ENCODE measurements at places on chromosomes 4 and X. TPM values are rescaled to one million over a fixed set of nuclear protein-coding genes. Genes with fewer than 3 reads are reported as not detected.

Gene FAT4
- not detected for total RNA-seq

Gene PDGFC
- not detected for total RNA-seq

Gene RRH
- 0.32 TPM for total RNA-seq

Gene STOX2
- not detected for total RNA-seq

Gene ANXA10
- total RNA-seq, result not detected

Gene FRG2
- 0.11 TPM for total RNA-seq

GRCh38 chr4:133624744-133625143, 475.6 kb downstream of the PCDH10 start:
- DNase-seq, result no peak

DNA sequence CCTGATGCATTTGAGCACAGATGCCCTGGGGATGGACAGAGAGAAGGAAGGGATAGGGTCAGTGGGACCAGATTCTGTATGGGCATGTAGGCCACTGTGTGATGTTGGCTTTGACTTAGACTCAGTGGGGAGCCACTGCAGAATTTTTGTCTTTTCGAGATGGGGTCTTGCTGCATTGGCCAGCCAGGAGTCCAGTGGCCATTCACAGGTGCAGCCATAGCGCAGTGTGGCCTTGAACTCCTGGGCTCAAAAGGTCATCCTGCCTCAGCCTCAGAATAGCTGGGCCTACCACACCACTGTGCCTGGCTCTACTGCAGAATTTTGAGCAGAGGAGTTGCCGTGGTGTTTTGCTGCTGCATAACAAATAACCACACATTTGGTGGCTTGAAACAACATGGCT, 22.8 kb downstream of the TBC1D14 start:
- no peak for DNase-seq

DNA sequence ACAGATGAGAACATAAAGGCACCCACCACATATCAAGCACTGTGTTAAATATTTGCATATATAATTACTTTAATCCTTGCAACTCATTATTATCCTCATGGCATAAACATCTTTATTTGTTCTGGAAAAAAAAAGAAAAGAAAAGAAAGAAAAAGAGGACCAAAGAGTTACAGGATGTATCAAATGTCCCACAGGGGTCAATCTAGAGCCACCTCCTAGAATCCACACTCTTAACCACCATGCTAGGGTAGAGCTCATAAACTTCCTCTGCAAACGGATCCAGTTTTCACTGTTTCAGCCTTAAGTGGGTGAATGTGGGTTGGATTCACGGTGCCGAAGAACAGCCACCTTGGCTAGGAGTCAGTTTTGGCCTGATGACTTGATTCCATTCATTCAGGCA, 171.1 kb upstream of the PPARGC1A start:
- DNase-seq, result no peak

DNA sequence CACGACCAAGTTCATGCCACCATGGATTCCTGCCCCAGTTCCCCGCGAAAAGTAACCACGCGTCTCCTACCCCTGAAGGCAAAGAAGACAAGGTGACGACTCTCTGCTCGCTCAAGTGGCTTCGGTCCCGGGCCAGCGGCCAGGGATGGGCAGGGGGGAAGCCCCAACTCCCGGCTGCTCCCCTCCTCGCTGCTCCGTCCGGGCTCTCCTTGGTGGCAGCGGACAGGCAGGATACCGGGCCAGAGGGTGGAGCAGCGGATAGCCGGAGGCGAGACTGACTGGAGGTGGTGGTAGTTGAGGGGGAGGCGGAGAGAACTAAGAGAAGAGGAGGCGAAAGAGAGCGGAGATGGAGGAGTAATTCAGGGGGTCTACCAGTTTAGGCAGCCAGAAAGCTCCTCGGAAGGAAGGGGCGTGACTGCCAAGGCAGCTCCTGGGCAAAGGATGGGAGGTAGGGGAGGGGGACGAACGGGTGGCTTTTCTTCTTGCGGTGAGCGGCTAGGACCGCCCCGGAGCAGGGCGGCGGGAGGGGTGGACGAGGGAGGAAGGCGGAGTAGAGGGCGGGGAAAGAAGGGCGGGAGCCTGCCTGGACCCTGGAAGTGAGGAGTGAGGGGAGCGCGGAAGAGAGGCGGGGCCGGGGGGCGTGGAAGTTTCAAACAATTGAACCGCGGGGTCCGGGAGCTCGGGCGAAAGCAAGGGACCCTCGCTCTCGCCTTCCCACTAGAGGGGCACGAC, at the start of gene AMOT:
TSS of gene AMOT (minus strand) at position 450 of the 732 bp plus-strand sequence. CDS start 17,705 bp downstream, outside the sequence.
- DNase-seq, result peak; percentile 61

DNA sequence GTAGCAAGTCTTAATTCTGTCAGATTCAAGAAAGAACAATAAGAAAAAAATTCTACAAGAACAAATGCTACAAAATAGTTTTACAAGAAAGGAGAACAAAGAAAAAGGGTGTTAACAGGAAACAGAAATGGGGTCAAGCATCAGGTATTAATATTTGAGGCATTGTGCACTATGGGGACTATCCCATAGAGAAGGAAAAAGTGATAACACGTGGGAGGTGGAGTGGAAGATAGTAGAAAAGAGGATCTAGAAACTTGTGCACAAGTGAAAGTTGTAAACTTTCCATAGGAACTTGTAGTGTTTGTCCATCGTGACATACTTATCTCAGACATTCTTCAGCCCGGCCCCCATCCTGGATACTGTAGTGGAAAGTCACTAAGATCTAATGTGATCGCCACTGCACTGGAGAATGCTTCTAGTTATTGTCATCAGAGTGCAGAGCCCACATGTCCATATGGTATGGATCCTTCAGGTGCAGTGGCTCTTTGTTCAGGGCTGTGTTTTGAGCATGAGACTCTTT, 15.4 kb upstream of the NFXL1 start:
- no peak for DNase-seq

DNA sequence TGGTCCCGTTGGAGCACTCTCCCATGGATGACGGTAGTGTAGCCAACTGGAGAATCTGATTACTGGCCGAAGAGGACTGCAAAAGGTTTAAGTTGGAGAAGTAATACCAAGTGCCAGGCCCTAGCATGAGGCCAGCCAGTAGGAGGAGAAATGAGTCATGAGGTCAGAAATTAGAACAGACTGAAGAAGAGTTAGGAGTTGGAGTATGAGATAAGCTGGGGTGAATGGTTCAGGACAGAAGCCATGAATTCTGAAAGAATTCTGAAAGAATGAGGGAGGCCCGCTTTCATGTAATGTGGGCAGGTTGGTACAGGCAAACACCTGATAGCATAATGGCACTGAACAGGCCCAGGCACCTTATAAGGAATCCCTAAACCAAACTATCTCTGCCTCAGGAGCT, 18.4 kb upstream of the STK26 start:
- no peak for DNase-seq

DNA sequence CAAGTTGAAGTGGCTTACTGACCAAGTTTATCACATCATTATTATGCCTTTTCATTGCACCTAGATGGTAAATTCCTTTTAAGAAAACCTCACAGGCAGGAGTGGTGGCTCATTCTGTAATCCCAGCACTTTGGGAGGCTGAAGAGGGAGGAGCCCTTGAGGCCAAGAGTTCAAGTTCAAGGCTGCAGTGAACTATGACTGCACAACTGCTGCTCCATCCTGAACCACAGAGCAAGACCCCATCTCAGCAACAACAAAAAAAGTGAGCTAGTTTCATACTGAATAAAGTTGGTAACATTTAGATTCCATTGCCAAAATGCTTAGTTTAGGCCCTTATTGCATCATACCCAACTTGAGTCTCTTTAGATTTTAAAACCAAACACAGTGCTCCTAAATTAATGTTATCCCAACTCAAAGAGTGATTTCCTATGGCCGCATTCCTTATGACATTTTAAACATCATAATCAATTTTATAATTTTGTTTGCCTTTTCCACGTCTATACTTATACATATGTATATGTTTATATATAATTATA, 36.0 kb downstream of the PDS5A start:
- no peak for DNase-seq

- no peak for DNase-seq
Observed at GRCh38 chr4:181272422-181272821, 970.8 kb upstream of the TENM3 start.

GRCh38 chr4:10662937-10663336, 21.6 kb downstream of the CLNK start:
- no peak for DNase-seq

DNA sequence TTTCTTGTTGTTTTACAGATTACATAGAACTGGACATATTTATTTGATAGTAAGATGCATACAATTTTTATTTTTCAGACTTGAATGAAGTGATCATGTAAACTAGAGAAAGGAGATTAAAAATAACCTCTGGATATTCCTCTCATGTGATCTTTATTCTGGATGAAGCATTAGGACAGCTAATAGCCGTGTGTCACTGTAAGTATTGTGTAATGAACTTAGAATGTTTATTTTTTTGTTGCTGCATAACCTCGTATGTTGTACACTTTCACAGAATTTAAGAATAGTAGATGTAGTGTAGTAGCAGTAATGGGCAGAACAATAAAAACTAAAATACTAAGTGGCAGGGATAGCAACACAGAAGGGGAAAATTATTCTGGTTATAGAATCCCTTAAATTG, 2094.5 kb upstream of the TENM3 start:
- no peak for DNase-seq

DNA sequence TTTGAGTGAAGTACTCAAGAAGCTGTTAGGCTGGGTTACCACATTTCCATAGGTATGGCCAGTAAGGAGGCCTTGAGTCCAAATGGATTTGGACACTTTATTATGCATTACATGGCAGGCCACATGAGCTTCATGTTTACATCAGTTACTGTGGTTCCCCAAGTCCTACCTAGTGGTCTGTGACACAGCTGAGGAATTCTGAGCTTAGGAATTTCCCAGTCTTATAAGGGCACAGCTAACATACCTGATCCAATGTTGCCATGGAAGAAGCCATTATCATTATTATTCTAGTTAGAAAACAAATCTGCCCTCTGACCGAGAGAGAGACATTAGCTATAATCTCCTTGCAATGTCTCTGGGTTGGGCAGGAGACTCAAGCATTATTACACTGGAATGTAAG, 174.4 kb upstream of the NUDT10 start:
- no peak for DNase-seq

- DNase-seq, result no peak
Observed at GRCh38 chr4:72858328-72858727, 211.2 kb downstream of the COX18 start.

DNA sequence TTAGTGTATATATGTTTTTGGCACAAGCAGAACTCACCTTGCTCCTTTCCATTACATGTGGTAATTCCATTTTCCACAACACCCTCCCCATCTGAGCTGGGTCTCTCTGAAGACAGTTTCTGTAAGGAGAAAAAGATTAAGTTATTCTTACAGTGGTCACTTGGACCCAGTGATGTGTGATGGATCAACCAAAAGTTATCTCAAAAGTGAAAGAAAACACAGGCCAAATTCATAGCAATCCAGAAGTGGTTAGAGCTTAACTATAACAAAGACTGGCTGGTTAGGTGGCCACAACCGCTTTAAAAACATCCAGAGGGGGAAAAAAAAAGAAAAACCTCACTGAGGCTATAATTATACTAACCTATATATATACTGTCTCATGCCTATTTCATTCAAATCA, 123.7 kb downstream of the AFAP1 start:
- DNase-seq, result no peak

- DNase-seq, result no peak
Observed at GRCh38 chr4:139852612-139853269, 187.1 kb downstream of the MGST2 start.

GRCh38 chr4:83569987-83570386, 34.1 kb downstream of the GPAT3 start:
- DNase-seq, result no peak

GRCh38 chrX:155056877-155057792, 13.8 kb downstream of the CMC4 start:
- DNase-seq, result peak; percentile 25

- no peak for DNase-seq
Observed at GRCh38 chr4:158775091-158775651, 6.3 kb downstream of the FNIP2 start.

DNA sequence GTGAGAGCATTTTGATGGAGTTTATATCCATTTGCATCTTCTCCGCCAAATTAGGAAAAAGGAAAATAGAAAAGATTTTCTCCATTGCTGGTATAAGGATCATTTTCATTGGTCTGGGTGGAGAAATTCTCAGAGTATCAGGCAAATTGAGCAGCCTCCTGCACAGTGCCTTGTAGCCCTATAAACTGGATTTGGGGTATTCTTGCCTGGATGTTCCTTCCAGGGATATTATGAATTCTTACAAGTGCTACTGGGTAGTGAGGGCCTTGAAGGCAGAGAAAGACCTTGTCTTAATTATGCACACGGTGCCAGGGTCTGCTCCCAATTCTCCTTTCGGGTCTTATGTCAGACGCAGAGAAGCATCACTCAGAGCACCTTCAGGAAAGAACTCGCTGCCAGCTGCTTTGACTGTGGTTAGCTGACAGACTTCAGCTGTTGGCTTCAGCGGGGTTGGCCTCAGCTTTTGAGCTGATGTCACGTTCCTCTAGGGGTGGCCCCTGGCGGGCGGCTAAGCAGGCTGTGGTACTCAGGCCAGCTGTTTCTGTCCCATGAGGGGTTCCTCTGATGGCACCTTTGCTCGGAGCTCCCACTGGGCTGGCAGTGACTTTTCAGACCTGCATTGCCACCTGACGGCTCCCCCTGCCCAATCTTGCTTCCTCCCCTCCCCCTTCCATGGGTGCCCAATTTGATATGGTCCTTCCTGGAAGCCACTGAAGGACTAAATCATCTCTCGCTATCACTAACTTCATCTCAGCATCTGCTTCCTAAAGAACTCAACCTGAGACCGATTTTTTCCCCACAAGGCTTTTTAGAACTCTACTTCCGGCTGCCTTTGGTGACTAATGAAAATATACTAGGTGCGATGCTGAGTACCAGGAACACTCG, 519.5 kb downstream of the BCOR start:
- DNase-seq, result peak; percentile 57

- no peak for DNase-seq
Observed at GRCh38 chr4:139208404-139208945, 31.5 kb upstream of the ELF2 start.

DNA sequence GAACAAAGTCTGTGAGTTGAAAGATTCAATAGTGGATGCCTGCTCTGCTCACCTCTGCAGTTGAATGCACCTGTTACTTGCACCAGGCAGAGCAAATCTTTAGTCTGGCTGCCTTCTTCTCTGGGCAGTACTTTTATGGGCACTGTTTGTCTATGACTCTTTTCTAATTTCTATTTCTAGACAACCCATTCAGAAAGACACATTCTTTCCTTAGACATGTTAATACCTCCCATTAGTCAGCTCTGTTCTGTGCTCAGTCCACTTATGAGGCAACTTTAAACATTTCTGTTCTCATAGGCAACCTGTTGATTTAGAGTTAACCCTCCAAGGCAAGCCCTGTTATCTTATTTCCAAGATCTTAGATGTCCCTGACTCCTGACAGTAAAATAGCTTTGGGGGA, 108.9 kb downstream of the SYNPO2 start:
- DNase-seq, result no peak

DNA sequence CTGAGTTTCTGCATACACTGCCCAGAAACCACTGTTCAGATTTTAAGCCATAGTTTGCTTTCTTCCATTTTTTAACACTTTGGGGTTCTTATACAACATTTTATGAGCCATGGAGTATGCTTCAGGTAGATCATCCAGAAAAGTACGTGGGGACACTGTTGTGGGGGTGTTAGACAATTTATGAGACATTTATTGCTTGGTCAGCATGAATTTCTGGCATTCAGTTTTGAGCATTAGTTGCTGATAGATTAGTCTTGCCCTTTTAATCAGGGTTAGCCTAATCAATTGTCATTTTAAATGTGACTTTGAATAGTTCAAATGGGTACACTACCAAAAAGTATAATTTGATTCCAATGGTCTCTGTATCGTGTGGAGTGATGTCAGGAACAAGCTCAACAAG, 434.9 kb downstream of the GPM6A start:
- DNase-seq, result no peak

All from activated naive CD4-positive, alpha-beta T cell treated with anti-CD3 and anti-CD28 coated beads, Interleukin-2, amount 50 U/mL, for 72 hours (primary cell).